SW480 (cell line): ENCODE measurements at places on chromosomes 6 and 20.
A peak's percentile ranks its signal among the peaks of the same experiment; 100 is the strongest.

DNA sequence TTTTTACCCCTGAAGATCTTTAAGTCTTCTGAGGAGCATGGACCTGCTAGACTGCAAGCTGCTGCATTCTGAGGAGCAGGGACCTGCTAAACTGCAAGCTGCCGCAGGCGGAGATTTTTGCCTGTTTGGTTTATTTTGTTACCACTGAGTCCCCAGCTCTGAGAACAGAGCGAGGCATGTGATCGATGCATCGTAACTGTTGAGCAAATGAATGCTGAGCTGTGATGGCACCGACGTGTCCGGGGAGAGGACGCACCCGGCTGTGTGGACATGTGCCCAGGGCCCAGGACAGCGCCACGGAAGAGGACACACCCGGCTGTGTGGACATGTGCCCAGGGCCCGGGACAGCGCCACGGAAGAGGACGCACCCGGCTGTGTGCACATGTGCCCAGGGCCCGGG is 24.2 kb downstream of the DNAJC5 start:
- no peak for DNase-seq

- peak; percentile 74 for DNase-seq
These were observed 57.4 kb upstream of the EDN3 start for GRCh38 chr20:59242714-59243626.

DNA sequence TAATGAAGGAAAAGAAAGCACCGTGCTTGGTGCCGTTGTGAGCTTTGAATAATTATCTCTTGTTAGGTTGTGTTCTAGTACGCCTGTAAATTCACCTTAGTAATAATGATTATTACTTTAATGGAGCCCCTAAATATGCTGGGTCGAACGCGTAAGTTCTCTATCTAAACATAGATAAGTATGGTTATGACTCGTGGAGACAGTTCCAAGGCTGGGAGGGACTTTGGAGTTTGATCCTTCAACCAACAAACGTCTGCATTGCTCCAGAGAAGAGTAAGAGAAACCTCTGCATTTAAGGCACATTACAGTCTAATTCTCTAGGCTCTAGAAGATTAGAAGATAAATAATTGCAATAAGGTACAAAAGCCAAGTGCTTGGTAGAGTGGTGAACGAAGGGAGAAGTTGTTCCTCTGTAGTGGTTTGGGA is 514 bp downstream of the ACOT13 start:
- DNase-seq, result no peak

- DNase-seq, result no peak
These were observed 2.4 kb downstream of the B3GALT4 start for GRCh38 chr6:33279257-33279695.

GRCh38 chr6:168606722-168607121 is 165.7 kb downstream of the SMOC2 start:
- DNase-seq, result no peak

GRCh38 chr6:69090132-69090531 is 455.1 kb downstream of the ADGRB3 start:
- DNase-seq, result no peak

GRCh38 chr6:129621252-129621651 is 88.7 kb downstream of the ARHGAP18 start:
- no peak for DNase-seq

GRCh38 chr6:34391473-34391785 is 1.0 kb downstream of the NUDT3 start:
- no peak for DNase-seq

DNA sequence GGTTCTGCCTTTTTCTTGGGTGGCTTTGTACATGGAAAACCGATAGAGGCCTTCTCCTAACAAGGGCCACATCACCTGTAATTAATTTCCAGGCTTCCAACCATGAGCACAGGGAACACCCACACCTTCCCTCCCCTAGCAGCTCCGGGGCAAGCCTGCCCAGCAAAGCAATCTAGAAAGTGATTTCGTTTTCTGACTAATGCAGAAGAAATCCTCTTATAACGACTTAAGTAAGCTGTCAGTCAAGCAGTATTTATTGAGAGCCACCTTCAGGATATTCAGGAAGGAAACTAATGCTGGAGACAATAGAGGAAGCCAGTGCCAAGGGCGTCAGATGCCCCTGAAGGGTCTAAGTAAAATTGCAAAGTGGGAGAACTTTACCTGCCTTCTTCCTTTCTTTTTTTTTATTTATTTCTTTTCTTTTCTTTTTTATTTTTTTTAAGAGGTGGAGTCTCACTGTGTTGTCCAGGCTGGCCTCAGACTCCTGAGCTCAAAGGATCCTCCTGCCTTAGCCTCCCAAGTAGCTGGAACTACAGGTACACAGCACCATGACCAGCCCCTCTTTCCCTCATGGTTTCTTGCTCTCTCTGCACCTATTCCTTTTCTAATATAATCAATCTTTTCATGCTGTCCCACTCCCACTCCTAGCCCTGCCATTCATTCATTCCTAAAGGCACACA is 67.5 kb upstream of the MBOAT1 start:
- DNase-seq, result no peak

- no peak for DNase-seq
These were observed 4.4 kb downstream of the FOXF2 start for GRCh38 chr6:1393641-1394283.

- no peak for DNase-seq
These were observed 7.9 kb upstream of the FAM210B start for GRCh38 chr20:56350842-56351241.

DNA sequence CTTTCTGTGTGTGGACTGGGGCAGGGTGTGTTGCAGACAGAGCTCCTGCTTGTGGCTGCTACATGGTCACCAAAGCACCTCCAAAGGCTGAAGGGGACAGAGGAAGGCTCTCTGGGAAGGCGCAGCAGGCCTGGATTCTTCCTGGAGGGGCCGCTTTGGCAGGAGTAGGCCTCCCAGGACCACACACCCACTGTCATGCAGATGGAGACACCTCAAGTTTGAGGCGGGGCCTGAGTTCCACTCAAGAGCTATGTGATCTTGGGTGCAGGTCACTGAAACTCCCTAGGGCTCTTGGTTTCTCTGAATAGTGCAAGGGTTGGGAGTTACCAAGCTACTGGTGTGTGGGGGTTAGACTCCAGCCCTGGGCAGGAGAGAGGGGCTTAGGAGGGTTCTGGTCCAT is 27.9 kb downstream of the EFCAB8 start:
- DNase-seq, result no peak

GRCh38 chr6:127717384-127717783 is 140.4 kb downstream of the C6orf58 start:
- DNase-seq, result no peak
